ENCODE measurements at places on chromosomes 1 and 21. TPM values are rescaled to one million over a fixed set of nuclear protein-coding genes. Genes with fewer than 3 reads are reported as not detected.

KCNQ4 gene
- 1.6 TPM for total RNA-seq

UBXN10 gene
- 1.8 TPM for total RNA-seq

TSPAN1 gene
- total RNA-seq, result 2.2 TPM

GRCh38 chr1:7608628-7609305, 162.3 kb upstream of the VAMP3 start:
- H3K36me3 ChIP-seq, result no peaks in the 10 kb centered on the region
- no peak overlapping the region for H3K4me3 ChIP-seq
- no peak for DNase-seq
- no peaks in the 10 kb centered on the region for H3K27me3 ChIP-seq

SPRR3 gene
- not detected for total RNA-seq
